ENCODE measurements at places on chromosomes 5 and 9.
A peak's percentile ranks its signal among the peaks of the same experiment; 100 is the strongest.

- DNase-seq: no peak
These were observed 137.8 kb downstream of the KCNIP1 start for GRCh38 chr5:170641589-170642031.

GRCh38 chr9:108374626-108375025 is 481.2 kb downstream of the ACTL7B start:
- DNase-seq: no peak

GRCh38 chr5:72166070-72166979 is 59.0 kb downstream of the MAP1B start:
- no peak for DNase-seq

DNA sequence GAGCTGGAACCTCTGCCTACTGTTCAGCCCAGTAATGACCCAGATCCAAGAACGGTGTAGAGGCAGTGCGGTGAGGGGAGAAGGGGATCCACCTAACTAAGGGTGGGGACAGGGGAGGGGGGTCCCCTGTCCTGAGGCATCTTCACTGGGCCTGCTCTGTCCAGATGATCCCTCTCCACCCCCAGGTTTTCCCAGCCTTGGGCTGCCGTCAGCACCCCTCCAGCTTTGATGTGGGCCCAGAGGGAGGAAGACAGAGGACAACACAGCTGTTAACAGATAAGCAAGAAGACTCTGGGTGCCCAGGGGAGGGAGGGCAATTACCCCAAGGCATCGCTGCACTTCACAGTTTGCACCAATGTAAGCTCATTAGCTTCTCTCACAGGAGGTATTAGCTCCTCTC is 19.3 kb downstream of the BICD2 start:
- no peak for DNase-seq

- DNase-seq: no peak
These were observed 30.7 kb downstream of the AOPEP start for GRCh38 chr9:94757158-94757557.

DNA sequence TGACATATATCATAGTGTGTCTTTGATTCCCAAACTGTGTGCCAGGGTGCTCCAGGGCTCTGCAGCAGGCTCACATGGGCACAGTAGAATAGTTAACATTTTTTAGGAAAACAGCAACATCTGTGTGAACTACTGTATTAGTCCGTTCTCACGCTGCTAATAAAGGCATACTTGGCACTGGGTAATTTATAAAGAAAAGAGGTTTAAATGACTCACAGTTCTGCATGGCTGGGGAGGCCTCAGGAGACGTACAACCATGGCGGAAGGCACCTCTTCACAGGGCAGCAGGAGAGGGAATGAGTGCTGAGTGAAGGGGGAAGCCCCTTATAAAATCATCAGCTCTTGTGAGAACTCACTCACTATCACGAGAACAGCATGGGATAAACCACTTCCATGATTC is 82.7 kb downstream of the EGFLAM start:
- DNase-seq: no peak

- DNase-seq: no peak
These were observed 568.0 kb upstream of the KLF4 start for GRCh38 chr9:108057421-108058134.

DNA sequence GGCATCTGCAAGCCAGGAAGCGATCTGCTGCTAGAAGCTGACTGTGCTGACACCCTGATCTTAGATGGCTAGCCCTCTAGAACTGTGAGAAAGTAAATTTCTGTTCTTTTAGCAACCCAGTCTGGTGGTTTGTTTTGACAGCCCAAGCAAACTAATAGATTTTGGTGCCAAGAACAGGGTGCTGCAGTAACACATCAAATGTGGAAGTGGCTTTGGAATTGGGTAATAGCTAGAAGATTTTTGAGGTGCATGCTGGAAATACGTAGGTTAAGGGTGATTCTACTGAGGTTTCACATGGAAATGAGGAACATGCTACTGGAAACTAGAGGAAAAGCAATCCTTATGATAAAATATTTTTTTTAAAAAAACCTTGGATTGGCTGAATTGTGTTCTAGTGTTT is 153.5 kb upstream of the SH3GL2 start:
- no peak for DNase-seq

DNA sequence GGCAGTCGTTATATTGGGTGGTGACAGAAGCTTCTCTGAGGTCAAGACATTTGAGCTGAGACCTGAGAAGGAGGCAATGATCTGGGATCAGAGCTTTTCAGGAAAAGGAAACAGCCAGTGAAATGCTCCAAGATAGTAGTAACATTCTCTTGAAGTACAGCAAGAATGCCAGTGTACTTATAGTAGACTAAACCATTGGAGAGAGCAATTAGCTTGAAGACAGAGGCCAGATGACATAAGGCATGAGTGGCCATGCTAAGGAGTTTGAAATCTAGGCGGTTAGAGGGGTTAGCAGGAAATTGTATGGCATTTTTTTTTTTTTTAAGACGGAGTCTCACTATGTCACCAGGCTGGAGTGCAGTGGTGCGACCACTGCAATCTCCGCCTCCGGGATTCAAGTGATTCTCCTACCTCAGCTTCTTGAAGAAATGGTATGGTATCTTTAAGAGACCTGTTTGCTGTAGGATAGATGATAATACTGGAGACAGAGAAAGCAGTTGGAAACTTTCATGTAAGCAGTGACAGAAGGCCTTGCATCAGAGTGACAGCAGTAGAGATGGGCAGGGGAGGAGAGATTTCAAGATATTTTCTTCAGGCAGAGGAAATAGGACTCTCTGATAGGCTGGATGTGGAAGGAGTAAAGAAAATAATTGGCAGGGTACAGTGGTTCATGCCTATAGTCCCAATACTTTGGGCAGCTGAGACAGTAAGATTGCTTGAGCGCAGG is 482.2 kb upstream of the PAPPA start:
- DNase-seq: no peak

- DNase-seq: peak; percentile 75
These were observed 1.5 kb upstream of the GPRIN1 start for GRCh38 chr5:176611435-176611834.

GRCh38 chr9:137117269-137117731 is 2.8 kb upstream of the DPP7 start:
- DNase-seq: no peak

- DNase-seq: no peak
These were observed 40.5 kb downstream of the CDO1 start for GRCh38 chr5:115775999-115776398.

DNA sequence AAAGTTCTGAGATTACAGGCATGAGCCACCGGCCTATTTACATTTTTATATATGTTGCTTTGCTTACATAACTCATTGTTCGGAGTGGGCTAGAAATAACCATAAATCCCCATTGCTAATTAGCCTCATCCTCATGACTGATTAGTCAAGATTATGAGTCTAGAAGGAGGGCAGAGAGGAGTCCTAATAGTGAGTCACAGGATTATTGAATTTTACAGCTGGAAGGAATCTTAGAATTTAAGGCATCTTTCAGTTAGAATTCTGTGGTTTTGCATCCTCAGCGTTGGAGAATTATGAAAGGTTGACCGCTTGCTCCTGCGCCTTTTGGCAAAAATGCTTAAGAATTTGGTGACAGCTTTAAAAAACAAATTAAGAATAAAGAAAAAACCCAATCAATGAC is 2.6 kb upstream of the PBX3 start:
- no peak for DNase-seq

DNA sequence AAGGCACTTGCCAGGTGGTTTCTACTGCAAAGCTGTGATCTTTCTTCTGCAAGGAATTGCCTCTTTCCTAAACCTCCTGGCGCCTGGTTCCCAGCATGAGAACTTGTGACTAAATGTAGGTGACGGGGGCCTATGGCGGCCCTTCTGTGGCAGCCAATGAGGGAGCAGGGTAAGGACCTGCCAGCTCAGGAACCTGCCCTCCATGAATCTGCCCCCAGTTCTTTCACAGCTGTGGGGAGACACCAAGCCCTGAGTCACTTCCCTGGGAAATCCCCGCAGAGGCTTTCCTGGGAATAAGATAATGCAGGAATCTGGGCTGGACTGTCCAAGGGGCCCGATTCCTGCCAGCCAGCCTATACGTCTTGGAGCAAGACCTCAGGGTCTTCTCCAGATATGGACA is 56.7 kb upstream of the CTNNA1 start:
- DNase-seq: no peak

GRCh38 chr5:131481569-131481968 is 153.5 kb downstream of the RAPGEF6 start:
- DNase-seq: no peak

- peak; percentile 87 for DNase-seq
These were observed 50.7 kb upstream of the SLC30A5 start for GRCh38 chr5:69042915-69043654.

DNA sequence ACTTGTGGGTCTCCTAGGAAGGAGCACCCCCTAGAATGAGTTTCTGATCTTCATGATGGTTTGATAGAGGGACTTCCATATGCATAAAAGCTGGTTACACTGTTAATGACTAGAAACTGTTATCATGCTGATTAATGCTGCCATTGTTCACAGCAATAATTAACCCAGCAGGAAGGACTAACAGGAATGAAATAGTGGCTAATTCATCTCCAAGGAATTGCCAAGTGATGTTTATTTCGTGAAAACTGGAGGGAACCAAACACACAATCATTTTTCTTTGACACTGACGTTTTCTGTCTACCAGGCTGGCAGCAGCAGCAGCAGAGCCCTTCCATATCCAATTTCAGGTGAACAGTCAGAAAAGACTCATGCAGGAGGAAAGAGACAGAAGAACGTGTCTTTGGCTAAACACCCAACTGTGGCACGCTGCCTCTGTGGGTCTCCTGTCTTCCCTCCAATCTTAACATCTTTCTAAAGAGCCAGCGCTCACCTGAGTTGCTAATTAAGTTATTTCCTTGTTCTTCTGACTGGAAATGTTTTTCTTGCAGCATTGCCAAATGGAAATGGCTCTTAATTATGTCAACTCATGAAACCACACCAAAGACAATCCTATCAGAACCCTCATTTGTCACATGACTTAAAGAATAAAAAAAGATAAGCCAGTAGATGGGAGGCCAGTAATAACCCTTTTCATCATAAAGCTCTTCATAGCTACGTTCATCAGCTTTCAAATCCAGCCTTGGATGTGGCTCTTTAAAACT is 181.5 kb downstream of the SLIT3 start:
- no peak for DNase-seq

- DNase-seq: no peak
These were observed 7.7 kb upstream of the CPEB4 start for GRCh38 chr5:173880306-173880985.

GRCh38 chr5:120405923-120406322 is 58.2 kb upstream of the PRR16 start:
- no peak for DNase-seq

GRCh38 chr5:133790898-133791297 is 177.5 kb downstream of the C5orf15 start:
- peak; percentile 25 for DNase-seq

GRCh38 chr9:129698254-129698757 is 32.9 kb downstream of the PRRX2 start:
- DNase-seq: no peak

GRCh38 chr9:97632985-97633858 is at the start of the genes NCBP1 and TSTD2:
NCBP1 (plus strand) TSS chr9:97633821; CDS start chr9:97633882, 61 bp downstream.
TSTD2 (minus strand) TSS chr9:97633368; CDS start chr9:97627562, 5,806 bp downstream.
- DNase-seq: peak; percentile 98

DNA sequence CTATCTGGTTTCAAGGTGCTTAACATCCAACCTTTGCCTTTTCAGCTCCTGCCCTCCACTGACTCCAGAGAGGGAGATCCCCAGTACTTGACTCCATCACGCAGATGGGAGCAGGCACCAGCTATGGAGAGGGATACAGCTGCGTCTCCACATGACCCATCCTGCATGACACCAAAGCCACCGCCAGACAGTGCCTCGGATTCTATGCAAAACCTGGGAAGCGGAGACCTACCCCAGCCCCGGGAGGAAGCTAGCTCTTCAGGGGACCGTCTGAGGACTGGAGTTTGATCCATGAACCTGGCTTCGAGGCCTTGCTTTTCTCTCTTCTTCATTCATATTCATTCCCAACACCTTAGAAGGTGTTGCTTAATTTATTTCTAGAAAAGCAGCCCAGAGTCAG is 24.8 kb downstream of the HRH2 start:
- no peak for DNase-seq

DNA sequence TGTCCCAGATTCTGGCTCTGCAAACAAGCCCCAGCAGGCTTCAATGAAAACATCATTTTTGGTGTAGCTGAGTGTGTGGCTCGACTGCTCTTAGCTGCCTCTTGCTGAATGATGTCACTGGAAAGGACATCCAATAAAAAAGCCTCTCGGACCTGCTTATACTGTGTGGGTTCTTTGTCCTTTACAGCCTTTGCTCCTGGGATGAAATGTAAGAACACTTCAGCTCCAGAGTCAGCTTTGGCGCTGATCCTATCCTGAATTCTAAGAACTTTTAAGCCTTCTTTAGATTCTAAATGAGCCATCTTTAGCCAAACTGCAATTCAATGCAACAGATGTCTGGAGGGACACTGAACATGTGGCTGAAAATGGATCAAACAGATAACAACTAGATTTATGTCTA is 404.6 kb upstream of the C9orf72 start:
- no peak for DNase-seq

DNA sequence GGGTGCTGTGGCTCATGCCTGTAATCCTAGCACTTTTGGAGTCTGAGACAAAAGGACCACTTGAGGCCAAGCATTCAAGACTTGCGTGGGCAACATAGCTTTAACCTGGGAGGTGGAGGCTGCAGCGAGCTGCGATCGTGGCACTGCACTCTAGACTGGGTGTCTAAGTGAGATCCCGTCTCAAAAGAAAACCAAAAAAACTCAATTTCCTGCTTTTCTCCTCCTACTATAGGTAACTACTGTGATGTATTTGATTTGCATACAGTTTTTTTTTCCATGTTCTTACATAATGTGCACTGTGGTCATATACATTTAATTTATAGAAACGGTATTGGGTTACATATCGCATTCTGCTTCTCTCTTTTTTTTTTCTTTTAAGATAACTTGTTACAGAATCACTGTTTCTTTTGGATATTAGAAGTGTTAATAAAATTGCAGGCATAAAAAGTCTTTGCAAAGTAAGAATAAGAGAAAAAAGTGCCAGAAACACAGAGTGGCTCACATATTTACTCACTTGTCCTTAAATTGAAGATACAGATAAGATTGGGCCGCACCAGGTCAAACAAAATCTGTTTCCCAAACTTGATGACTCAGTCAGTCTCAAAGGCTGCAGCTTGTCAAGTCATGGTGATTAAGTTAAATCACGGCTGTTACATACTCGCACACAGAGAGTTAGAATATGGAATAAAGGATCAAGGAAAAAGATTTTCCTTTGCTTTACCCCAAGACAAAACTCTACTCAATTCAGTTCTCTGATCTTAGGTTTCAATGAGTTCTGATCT is 2.0 kb upstream of the PTGR1 start:
- DNase-seq: no peak

GRCh38 chr5:348726-349125 is 27.2 kb downstream of the AHRR start:
- peak; percentile 27 for DNase-seq

- no peak for DNase-seq
These were observed 1057.8 kb upstream of the WWC1 start for GRCh38 chr5:167233507-167234220.

DNA sequence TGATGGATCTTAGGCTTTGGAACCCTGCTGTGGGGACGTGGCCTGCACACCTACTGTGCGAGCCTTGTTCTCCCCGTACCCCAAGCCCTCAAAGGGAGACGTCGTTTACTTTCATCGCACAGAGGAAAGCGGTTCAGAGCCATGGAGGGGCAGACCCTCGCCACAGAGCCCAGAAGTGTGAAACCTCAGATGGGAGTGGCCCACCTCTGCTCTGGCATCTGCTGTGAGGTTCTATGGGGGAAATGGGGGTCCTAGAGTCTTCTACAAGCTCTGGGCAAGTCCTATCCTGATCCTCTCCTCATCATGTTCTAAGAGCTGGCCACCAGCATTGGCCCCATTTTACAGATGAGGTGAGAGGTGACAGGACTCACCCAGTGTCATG is 3.7 kb upstream of the RNF44 start:
- DNase-seq: peak; percentile 67

- DNase-seq: no peak
These were observed 12.8 kb downstream of the FAM81B start for GRCh38 chr5:95403996-95404395.

- no peak for DNase-seq
These were observed 212.9 kb upstream of the RASA1 start for GRCh38 chr5:87054821-87055220.

Data from activated CD8-positive, alpha-beta memory T cell treated with anti-CD3 and anti-CD28 coated beads, Interleukin-2, amount 10 ng/mL, durations not matched to agents 7 days and 5 days (primary cell).